ENCODE measurements at places on chromosomes 1 and 21.

- no peak for DNase-seq
Observed at GRCh38 chr1:245516284-245516759, 361.5 kb downstream of the KIF26B start.

- DNase-seq, result peak; percentile 42
Observed at GRCh38 chr1:172002725-172003345, 161.5 kb downstream of the DNM3 start.

GRCh38 chr1:156069490-156070455 lies 8.8 kb downstream of the RAB25 start:
- DNase-seq, result no peak

DNA sequence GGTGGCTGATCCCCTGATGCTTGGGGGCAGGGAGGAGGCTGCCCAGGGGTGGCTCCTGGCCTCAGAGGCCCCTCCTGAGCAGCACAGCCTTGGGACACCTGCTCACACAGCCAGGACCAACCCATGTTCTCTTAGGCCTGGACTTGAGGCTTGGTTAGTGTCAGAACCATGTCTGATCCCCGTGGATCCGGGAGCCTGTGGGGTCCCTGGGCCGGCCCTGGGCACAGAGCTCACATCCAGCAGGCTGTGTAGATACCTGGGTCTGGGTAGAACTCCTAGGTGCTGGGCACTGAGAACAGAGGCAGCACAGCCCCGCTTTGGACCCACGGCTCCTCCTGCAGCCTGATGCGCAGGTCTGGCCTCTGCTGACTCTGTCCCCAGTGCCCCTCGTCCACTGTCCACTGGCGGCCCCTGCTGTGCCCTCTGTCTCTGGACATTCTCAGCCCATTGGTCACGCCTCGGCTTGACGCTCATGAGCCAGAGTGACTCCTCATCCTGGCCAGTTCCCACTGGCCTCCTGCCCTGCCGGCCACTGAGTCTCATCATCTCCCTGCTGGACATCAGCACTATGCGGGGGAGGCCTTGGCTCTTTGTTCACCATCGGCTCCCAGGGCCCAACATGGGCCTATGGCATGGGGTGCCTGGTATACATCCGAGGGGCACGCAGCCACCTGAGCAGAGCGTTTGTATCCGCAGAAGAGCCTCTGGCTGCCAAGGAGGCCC lies 70.2 kb downstream of the TRIM11 start:
- DNase-seq, result no peak

DNA sequence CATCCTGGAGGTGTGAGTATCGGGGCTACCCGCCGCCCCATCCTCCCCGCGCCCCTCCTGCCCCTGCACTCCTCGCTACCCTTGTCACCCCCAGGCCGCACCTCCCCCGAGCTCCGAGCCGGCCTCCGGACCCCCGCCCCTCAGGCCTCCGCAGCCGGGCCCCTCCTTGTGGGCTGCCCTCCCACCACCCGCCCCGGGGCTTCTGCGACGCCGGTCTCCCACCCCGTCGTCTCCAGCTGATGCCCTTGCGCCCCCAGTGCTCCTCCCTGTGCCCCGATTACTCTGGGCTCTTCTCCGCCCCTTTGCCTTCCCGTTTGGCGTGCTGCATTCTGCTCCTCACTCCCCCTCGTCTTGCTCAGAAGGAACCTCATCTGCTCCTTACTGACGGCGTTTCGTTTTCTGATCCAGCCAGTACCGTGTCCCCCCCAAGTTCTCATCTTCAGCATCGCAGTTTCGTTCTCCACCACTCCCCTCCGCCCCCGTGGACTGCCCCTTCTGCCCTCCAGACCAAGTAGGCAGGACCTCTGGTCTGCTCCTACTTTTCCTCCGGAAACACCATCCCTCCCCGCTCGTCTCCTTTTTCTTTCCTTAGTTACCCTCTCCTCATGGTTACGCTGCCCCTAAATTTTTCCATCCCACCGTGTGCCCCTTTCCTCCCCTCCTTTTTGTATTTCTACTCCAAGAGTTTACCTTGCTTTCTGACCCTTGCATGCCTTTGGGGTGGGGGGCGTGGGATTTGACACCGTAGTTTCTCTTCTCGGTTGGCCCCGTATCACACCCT lies 841 bp downstream of the SNX27 start:
- DNase-seq, result no peak

DNA sequence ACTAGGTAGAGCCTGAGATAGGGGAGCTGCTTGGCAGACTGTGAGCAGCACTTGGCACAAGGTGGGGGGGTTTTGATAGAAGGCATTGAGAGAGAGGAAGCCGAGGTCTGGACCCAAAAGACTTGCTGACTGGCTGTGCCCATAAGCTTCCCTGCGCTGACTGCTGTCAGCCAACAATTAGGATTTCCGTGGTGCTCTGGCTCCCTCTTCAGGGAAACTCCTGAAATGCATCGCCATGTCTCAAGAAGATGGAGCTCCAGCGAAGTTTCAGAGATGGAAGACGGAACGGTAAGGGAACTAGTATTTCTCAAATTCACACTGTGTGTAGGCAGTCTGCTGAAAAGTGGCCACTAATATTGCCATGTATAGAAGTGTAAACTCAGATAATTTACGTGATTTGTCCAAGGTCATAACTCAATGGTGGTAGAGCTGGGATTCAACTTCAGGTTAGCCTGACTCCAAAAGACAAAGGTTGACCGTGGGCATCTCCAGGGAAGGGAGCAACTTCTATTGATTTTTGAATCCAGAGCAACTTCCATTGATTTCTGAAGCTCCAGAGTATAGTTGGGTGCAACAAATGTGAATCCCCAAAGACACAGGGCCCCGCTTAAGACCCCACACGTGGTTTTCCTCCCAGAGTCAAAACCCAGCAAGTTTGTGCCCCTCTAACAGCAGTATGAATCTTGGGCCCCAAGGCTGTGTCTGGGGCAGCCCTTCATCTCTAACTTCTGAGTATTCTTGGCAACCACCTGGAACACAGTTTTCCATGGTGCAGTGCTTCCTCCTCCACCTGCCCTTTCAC lies 44.5 kb upstream of the CRNN start:
- DNase-seq, result peak; percentile 74

- DNase-seq, result no peak
Observed at GRCh38 chr1:17668624-17669175, 86.4 kb upstream of the ACTL8 start.

- no peak for DNase-seq
Observed at GRCh38 chr1:33609739-33610138, 137.3 kb downstream of the ZSCAN20 start.

GRCh38 chr1:199508653-199509052 lies 518.9 kb upstream of the NR5A2 start:
- DNase-seq, result no peak

DNA sequence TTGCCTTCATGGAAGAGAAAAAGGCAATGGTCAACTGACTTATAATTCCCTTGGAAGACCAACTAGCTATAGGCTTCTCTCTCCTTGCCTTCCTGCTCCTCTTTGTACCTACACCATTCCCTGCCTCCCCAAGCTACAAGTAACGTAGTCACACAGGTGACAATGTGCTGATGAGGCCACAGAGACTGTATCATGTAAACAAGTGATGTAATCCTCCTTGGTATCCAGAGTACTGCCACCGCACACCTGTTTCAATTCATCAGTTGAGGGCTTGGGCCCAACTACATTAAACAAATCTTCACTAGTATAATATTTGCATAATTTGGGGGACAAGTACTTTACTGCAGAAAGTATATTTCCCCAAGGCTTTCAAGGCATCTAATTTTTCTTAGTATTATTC lies 76.4 kb upstream of the SCYL3 start:
- DNase-seq, result no peak

- no peak for DNase-seq
Observed at GRCh38 chr1:101769520-101769919, 227.2 kb downstream of the OLFM3 start.

GRCh38 chr21:45894450-45894825 lies 87.1 kb upstream of the COL6A1 start:
- DNase-seq, result no peak

DNA sequence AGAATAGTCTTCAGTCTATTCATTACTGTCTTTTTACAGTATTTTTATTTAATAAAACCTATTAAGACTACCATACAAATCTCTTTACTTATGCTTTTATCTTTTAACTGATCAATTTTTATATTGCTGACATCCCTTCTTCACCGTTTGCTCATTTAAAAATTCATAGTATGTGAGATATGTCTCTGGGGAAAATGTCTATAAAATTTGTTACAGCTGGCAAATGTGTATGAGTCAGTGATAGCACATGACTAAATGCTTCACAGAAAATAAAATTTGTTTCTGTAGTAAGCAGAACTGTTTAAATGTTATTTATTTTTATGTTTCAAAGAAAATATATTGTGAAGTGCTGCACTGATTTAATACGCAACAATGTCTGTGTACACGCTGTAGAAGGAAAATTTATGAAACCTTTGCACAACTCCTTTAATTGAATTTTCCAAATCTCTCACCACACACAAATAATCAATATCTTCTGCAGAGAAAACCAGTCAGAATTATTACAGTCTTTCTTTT lies 74.2 kb downstream of the ITGB3BP start:
- DNase-seq, result no peak

DNA sequence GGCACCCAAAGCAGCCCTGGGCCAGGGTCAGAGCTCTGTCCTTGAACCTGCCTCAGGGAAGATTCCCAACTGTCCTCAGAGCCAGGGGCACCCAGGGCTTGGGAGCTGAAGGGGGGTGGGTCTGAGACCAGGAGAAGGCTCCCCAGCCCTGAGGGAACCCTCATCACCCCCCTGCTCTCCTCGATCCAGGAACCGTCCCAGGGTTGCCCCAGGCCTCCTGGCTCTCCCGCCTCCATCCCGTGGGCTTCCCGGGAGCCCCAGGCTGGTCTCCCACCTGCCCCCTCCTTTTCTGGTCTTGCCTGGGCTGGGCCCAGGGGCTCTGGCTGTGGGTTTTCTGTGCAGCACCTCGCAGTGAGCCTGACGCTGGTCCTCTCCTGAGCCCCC lies 6.7 kb upstream of the SAMD11 start:
- DNase-seq, result no peak

GRCh38 chr1:58779801-58780382 lies 4.0 kb downstream of the JUN start:
- peak; percentile 52 for DNase-seq

GRCh38 chr1:3070644-3071564 lies 1.9 kb downstream of the PRDM16 start:
- no peak for DNase-seq

DNA sequence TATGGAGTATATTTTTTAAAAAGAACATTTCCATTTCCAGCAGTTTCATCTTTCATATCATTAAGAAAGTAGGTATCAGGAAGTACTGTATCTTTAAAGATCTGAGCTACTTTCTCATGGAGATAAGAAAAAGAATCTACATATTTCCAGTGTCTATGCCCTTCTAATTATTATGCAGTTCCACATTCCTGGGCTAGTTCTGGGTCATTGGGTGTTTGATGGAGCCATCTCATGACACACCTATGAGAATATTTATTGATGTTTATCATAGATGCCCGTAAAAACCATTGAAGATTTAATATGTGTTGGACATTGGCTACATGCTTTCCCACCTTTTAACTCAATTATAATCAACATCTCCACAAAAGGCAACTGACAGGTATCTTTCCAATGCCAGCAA lies 21.0 kb downstream of the LCE4A start:
- DNase-seq, result no peak

DNA sequence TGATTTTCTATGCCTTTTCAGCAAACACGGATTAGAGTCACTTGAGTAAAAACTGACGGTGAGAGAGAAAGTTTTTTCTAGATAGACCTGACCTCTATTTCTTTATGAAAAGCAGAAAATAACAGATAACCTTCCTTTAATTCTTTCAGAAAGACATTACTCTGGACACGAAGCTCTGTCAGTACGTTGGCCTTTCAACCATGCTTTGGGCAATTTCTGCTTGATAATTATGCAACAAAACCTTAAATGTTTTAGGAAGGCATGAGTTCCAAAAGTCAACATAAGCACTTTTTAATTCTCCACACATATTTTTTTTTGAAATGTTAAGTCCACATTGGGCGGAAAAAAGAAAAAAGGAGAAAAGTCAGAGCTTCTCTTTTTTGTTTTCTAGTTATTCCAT lies 137.8 kb downstream of the AKT3 start:
- peak; percentile 99 for DNase-seq

DNA sequence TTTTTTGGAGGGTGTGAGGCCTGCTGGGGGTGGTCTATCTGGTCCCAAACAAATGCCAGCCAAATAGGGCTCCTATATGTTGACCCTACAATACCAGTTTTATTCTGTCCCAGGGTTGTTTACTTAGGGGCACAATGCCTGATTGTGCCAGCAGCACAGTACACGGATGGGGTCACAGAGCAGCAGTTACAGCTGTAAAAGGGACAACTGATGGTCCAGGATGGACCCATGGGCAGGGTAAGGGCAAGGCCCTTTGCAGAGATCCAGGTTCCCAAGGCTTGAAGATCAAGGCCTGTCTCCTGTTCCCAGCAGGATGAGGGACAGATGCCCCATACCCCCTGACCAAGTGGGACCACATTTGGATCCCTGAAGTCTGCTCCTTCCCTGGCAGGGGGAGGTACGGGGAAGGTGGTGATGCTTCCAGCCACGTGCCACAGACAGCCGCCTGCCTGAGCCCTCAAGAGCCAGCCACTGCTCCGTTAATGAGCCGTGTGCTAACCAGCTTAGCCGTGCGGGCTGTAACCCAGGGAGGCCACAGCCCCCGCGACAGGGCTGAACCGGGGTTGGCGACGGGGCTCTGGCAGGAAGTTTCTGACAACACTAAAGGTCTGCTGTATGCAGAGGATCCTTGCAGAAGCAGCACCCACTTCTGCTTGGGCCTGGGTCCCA lies 18.2 kb downstream of the SLC6A9 start:
- no peak for DNase-seq

DNA sequence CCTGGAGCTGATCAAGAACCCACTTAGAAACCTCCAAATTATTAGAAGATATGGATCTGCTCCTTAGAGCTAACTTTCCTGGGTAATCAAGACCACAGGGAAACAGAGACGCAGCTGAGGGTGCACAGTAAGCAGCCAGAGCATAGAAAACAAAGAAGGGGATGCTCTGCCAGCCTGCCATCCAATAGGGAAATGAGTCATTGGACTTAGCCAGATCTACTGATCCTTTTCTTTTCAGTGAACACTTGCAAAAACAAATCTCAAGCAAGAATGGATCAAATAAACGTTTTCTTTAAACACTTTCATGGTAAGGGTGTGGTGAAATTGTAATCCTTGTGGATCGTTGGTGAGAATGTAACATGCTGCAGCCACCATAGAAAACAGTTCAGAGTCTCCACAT lies 474.0 kb downstream of the LTN1 start:
- DNase-seq, result no peak

- DNase-seq, result no peak
Observed at GRCh38 chr1:210235363-210236053, 2.9 kb downstream of the SERTAD4 start.

GRCh38 chr1:212218911-212219310 lies 66.3 kb upstream of the PPP2R5A start:
- DNase-seq, result no peak

- DNase-seq, result no peak
Observed at GRCh38 chr1:180000575-180000974, 46.0 kb downstream of the CEP350 start.
